ENCODE measurements at places on chromosomes 11 and 22. TPM values are rescaled to one million over a fixed set of nuclear protein-coding genes. Genes with fewer than 3 reads are reported as not detected.

PIH1D2 gene
- total RNA-seq = 1.1 TPM

OTOG gene
- total RNA-seq = under 0.01 TPM

RIBC2 gene
- total RNA-seq = 1.4 TPM

GGT1 gene
- 2.3 TPM for total RNA-seq

MAPK8IP2 gene
- total RNA-seq = 0.22 TPM

C1QTNF4 gene
- 11.3 TPM for total RNA-seq

TH gene
- total RNA-seq = 0.58 TPM

Data from muscle of leg (tissue), 16 donors.